ENCODE measurements at places on chromosomes 16 and 17.

DNA sequence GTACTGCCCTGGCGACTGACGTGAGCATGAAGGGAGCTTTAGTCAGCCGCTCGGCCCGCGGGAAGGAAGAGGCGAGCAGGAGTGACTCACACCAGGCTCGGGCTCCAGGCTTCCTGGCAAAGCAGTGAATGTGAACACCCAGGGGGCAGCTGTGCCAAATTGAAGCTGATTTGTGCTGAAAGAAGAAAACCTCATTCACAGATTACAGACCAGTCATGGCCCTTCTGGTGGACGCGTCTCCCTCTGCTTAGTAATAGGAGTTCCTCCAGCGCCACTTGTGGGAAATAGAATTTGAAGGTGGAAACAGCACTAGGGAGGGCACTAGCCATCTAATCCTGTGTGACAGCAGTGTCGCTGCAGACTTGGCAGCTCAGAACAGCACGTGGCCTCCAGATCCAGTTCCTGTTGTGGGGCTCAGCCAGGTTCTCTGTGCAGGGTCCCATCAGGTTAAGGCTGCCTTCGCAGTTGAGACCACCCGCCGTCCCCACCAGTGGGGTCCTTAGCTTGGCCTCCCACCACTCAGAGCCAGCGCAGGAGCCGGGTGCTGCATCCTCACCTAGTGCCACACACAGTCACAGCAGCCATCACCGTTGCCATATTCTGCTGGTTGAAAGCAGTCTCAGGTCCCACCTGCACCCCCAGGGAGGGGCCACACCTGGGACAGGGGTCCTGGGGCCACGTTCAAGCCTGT lies 164.5 kb upstream of the CHMP6 start:
- DNase-seq, result no peak

GRCh38 chr17:17554266-17554665 lies 37.2 kb downstream of the PEMT start:
- no peak for DNase-seq

DNA sequence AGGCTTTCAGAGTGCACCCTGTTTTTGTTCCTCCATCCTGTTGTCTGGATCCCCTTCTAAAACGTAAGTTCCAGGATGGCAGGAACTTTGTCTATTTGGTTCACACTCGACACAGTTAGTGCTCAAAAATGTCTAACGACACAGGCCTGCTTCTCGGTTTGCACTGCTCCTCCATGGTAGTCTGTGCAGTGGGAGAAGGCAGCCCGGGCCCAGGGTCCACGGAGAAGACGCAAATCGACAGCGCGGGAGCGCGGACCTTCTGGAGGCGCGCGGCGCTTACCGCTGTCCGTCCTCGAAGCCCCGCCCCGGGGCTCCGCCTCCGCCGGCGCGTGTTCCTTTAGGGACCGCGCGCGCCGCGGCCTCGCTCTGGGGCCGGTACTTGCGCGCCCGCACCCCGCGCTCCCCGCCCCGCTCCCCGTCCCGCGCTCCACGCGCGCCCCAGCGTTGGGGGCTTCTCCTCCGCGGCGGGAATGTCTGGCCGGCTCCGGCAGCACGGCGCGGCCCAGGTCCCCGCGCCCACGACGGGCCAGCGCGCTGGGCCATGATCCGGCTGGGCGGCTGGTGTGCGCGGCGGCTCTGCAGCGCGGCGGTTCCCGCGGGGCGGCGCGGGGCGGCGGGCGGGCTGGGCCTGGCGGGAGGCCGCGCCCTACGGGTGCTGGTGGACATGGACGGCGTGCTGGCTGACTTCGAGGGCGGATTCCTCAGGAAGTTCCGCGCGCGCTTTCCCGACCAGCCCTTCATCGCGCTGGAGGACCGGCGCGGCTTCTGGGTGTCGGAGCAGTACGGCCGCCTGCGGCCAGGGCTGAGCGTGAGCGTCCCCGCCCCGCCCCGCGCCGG lies at the start of gene NT5M:
Gene NT5M (plus strand): TSS at position 364 of the 837 bp plus-strand sequence. CDS start 178 bp downstream, at position 542.
- peak; percentile 72 for DNase-seq

GRCh38 chr17:56835264-56835585 lies 1.3 kb downstream of the DGKE start:
- DNase-seq, result no peak

DNA sequence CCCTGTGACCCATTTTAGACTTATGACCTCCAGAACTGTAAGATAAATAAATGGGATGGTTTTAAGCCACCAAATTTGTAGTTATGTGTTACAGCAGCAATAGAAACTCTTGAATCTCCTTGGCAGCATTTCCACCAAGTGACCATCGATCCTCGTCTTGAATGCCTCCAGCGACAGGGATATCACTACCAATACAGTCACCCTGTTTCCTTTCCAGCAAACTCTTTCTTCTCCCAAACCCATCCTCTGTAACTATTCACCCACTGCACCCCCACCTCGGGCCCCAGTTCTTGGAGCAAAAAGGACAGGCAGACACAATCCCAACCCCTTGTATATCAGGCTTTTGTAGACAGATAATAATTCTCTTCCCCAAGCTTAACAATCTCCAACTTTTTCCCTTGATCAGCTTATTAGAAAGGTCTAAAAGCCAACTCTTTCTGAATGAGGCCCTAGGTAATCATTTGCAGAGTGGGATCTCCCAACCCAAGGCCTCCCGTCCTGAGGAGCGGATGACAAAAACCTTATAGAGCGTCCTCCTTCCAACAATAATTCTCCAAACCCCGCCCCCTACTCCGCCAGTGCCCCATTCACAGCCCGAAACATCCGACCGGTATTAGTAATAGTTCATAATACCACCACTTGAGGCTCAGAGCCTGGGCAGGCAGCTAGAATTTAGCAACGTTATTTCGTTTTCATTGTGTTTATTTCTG lies 14.7 kb upstream of the PLLP start:
- DNase-seq, result peak; percentile 34

DNA sequence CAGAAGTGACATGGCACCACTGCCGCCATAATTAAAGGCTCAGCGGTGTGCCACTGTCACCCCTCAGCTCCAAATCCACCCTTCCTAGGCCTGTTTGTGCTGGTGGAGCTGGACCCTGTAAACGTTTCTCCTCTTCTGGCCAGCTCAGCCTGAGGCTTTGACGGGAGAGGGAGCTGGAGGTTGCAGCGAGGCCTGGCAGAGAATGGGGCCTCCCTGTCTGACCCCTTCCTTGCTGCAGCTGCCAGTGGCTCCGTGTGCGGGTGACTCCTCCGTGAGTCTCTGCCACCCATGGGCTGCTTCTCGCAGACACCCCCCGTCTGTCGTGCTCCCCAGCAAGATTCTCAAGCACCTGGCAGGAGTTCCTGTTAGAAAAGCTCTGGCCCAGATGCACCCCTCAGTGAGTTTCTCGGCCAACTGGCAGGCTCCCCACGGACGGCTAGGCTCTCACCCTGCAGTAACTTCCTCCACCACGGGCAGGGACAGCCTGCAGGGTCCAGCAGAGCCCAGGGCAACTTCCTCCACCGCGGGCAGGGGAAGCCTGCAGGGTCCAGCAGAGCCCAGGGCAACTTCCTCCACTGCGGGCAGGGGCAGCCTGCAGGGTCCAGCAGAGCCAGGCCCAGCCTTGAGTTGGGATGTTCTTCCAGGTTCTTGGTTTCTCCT lies 4.7 kb upstream of the CHMP6 start:
- DNase-seq, result no peak

DNA sequence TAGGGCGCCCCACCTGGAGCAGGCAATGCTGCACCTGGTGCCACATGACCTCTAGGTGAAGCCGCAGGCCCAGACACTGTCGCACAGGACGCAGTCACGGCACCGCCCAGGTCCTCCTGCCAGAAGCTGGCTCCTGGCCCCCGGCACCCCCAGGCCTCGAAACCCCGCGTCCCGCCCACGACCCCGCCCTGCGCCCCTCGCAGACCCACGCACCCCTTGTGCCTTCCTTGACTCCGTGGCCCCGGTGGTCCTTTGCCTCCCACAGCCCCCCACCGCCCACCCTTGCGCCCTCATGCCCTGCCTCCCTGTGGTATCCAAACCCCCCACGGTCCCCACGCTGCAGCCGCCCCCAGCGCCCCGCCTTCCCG lies 6.3 kb upstream of the C1QTNF8 start:
- DNase-seq, result no peak

- DNase-seq, result no peak
These were observed 191.9 kb upstream of the KCNJ16 start for GRCh38 chr17:69883120-69883519.

Data from stimulated activated CD4-positive, alpha-beta T cell treated with anti-CD3 and anti-CD28 coated beads, Interleukin-12 subunit alpha, Interleukin-12 subunit beta, amount 100 ng/mL, for 4 hours (primary cell).